ENCODE measurements at places on chromosomes 3 and 15. TPM values are rescaled to one million over a fixed set of nuclear protein-coding genes. Genes with fewer than 3 reads are reported as not detected.

DNA sequence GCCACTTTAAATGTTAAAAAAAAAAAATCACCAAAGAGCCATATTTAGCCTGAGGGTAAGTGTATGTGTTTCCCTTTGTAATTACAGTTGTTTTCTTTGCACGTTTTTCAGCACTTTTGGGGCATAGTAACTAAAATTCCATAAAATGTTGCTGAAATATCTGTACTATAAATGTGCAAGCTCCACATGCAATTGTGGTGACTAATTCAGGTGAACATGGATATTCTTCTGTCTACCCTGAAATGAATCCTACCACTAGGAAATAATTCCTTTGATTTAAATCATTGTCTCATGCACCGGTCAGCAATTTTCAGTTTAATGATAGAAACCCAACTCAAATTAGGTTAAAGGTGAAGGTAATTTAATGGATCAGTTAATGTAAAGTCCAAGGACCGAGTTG, 13.1 kb upstream of the TFG start:
- no peak for DNase-seq

GRCh38 chr3:60855250-60855649, 396.0 kb downstream of the FHIT start:
- no peak for DNase-seq

- no peak for DNase-seq
Measured at GRCh38 chr3:181103605-181104004, 114.1 kb upstream of the DNAJC19 start.

DNA sequence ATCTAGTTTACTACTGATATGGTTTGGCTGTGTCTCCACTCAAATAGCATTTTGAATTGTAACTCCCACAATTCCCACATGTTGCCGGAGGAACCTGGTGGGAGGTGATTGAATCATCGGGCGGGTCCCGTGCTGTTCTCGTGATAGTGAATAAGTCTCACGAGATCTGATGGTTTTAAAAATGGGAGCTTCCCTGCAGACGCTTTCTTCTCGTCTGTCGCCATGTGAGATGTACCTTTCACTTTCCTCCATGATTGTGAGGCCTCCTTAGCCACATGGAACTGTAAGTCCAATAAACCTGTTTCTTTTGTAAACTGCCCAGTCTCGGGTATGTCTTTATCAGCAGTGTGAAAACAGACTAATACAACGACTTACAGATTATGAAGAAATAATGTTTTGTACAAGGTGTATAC, 35.6 kb upstream of the PYDC2 start:
- DNase-seq: no peak

ZFYVE19 gene
- 27.9 TPM for total RNA-seq

Measured in colonic mucosa (tissue), 4 donors.